ENCODE measurements at places on chromosomes 3 and 15. TPM values are rescaled to one million over a fixed set of nuclear protein-coding genes. Genes with fewer than 3 reads are reported as not detected.

DNA sequence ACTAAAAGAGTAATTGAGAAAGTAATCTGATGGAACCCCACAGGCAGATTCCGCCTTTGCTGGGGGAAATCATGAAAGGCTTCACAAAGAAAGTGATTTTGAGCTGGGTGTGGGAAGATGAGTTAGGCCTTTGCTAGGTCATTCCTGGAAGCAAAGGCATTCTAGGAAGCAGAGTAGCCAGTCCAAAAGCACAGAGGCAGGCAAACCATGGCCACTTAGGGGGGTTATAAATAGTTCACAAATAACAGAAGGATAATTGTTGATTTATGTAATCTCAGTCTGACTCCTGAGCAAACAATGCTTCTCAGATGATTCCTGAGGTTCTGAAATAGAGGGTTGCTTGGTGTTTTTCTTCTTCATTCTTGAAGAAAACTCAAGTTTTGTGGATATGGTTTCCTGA, 576.3 kb downstream of the NTRK3 start:
- no peak overlapping the region for H3K4me3 ChIP-seq
- H3K4me1 ChIP-seq, result no peaks in the 10 kb centered on the region
- H3K27me3 ChIP-seq, result no peaks in the 10 kb centered on the region
- no peak for DNase-seq
- H3K27ac ChIP-seq, result no peak overlapping the region

- peak overlapping the region; percentile 0 for H3K27ac ChIP-seq
- no peaks in the 10 kb centered on the region for H3K4me1 ChIP-seq
- no peaks in the 10 kb centered on the region for H3K36me3 ChIP-seq
- no peaks in the 10 kb centered on the region for H3K27me3 ChIP-seq
- peak; percentile 41 for DNase-seq
These were observed 80.3 kb downstream of the STAG1 start for GRCh38 chr3:136671921-136672320.

DNA sequence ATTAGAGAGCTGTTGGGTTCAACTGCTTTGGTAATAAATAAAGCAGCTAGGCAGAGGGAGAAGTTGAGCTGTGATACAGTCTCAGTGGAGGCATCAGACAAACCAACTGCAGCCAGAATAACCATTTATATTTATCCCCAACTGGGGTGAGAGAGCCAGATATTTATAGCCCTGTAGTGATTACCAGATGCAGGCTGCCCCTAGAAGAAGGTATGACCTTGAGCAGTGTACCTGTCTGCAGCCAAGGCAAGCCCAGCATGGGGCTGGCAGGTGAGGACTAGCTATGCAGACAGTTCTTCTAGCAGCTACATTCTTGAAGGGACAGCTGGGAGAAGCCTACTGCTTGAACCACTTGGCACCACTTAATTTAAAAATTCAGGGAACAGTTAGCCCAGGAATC, 144.4 kb upstream of the EPHA3 start:
- H3K27me3 ChIP-seq, result no peaks in the 10 kb centered on the region
- H3K36me3 ChIP-seq, result no peaks in the 10 kb centered on the region
- H3K4me1 ChIP-seq, result peaks cover 26% of the 10 kb centered on the region
- H3K4me3 ChIP-seq, result no peak overlapping the region
- no peak for DNase-seq

- H3K4me3 ChIP-seq, result no peak overlapping the region
- H3K27me3 ChIP-seq, result no peaks in the 10 kb centered on the region
- no peaks in the 10 kb centered on the region for H3K36me3 ChIP-seq
- H3K4me1 ChIP-seq, result peaks cover 24% of the 10 kb centered on the region
These were observed 5.3 kb downstream of the PDIA5 start for GRCh38 chr3:123072152-123072551.

GRCh38 chr15:64948916-64949315, 37.2 kb downstream of the ANKDD1A start:
- no peaks in the 10 kb centered on the region for H3K4me1 ChIP-seq
- no peaks in the 10 kb centered on the region for H3K36me3 ChIP-seq
- H3K27me3 ChIP-seq, result no peaks in the 10 kb centered on the region
- H3K27ac ChIP-seq, result no peak overlapping the region
- H3K4me3 ChIP-seq, result no peak overlapping the region

DNA sequence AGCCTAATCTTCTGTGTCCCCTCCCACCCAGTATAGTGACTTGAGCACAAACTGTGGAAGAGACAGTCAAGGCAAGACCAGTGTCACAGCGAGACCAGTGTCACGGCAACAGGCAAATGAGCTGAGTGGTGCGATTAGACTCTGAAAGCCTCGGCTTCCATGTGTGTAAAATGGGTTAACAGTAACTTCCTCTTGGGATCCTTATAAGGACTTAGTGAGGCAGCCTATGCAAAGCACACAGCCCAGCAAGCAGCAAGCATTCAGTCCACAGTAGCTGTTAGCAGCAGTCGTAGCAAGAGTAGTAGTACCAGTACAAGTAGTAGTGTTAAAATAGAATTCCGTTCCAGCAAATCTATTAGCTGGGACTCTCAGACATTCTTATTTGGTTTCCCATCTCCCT, 334.1 kb downstream of the GABRB3 start:
- no peak for DNase-seq
- no peak overlapping the region for H3K4me3 ChIP-seq
- 0 out of 2 replicates have a peak, but pooled peaks cover 4% of the 10 kb centered on the region for H3K27me3 ChIP-seq
- H3K4me1 ChIP-seq, result no peaks in the 10 kb centered on the region

DNA sequence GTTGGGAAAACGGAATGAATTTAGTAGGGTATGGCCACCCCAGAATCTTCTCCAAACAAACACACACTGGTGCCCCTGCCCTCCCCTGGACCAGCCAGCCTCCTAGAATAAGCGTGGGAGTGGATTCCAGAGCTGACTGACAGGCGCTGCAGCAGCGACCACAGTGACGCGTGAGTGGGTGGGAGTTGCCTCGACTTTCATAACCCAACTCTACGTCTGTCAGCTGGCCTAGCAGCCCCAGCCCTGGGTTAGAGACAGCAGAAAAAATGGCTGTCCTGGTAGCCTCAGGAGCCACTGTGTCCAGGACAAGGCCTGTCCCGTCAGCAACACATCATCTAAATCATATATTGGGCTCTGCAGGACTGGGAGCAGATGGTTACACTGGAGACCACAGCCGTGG, 10.0 kb downstream of the PLA2G4B start:
- DNase-seq, result no peak
- H3K4me1 ChIP-seq, result no peaks in the 10 kb centered on the region
- no peaks in the 10 kb centered on the region for H3K27me3 ChIP-seq
- H3K4me3 ChIP-seq, result no peak overlapping the region
- H3K27ac ChIP-seq, result no peak overlapping the region
- no peaks in the 10 kb centered on the region for H3K36me3 ChIP-seq

SLC12A1 gene
- total RNA-seq, result not detected

DNA sequence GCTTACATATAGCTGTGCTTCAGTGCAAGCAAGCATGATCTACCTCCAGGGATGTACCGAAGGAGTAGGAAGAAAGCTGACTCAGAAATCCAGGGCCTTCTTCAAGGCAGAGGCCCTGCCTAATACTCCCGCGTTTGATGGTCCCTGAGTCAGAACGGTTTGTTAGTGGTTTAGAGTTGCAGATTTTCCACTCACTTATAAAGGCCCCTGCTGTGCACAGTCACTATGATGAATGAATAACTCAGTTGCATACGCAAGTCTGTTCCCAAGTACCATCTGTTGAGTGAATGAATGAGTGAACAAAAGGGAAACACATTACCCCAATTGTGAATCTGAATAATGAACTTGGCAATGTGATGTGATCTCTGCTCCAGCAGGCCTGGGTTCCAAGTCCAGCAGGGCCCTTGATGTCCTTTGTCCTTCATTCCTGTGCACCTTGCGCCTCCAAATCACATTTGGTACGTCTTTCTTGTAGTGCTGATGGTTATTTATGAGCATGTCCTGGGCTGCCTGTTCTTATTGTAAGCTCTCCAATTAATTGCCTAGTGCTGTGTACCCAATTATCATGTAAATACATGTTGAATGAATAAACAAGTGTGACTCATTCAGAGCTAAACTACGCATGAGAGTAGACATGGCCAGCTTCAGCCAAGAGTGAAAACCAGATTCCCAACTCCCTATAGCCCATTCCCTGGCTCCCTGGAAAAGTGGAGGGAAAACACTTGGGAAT, 85.3 kb upstream of the LIMD1 start:
- DNase-seq, result peak; percentile 79
- no peaks in the 10 kb centered on the region for H3K27me3 ChIP-seq
- no peaks in the 10 kb centered on the region for H3K36me3 ChIP-seq
- no peak overlapping the region for H3K4me3 ChIP-seq
- peaks cover 23% of the 10 kb centered on the region for H3K4me1 ChIP-seq
- H3K27ac ChIP-seq, result peak overlapping the region; percentile 86

AGBL1 gene
- total RNA-seq, result not detected

DNA sequence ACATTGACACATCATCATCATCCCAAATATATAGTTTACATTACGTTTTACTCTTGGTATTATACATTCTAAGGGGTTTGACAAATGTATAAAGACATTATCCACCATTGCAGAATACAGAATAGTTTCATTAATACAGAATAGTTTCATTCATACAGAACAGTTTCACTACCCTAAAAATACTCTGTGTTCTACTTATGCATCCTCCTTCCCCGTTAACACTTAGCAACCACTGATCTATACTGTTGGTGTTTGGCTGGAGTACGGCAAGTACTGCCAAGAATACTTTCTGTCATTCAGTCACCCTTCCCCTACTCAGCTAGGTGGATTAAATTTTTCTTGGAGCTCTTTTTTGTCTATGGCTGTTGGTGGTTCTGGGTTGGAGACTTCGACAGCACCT, 33.4 kb downstream of the LEKR1 start:
- no peaks in the 10 kb centered on the region for H3K36me3 ChIP-seq
- H3K4me1 ChIP-seq, result peaks cover 22% of the 10 kb centered on the region
- no peaks in the 10 kb centered on the region for H3K27me3 ChIP-seq
- DNase-seq, result no peak
